ENCODE measurements at places on chromosomes 6 and 20.

- no peak for DNase-seq
Measured at GRCh38 chr20:20711413-20711812, 1.0 kb downstream of the RALGAPA2 start.

DNA sequence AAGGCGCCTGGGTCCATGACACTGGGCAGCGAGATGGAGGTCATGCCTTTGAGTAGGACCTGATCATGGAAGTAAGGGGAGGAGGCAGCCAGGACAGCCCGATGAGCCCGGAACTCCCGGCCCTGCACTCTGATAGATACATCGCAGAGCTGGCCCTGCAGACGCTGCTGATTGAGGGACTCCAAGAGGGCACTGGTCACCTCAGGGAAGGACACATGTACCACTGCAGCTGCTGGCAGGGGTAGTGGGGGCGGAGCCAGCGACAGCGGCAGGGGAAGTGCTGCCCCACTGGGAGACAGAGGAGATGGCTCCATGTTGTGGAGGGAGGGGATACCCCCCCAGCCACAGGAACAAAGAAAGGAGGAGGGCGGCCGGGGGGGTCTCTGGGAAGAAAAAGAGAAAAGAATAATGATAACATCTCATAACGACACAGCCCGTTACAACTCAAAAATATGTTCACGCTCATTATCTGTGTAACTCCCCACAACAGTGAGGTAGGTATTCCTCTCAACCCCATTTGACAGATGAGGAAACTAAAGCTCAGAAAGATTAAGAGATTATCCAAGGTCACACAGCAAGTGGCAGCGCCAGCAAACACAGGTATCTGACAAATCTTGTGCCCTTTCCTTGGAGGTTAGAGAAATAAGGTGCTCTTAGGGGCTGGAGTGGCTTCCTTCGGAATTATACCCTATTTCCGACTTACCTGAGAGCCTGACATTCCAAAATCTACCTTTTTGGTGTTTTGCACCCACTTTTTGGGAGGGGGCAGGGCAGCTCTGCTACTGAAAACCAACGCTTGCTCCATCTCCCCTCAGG is 733 bp downstream of the ZBTB22 start:
- no peak for DNase-seq

GRCh38 chr6:74557236-74557635 is 648.6 kb downstream of the COL12A1 start:
- DNase-seq, result peak; percentile 21

GRCh38 chr6:88339761-88340160 is 173.6 kb upstream of the CNR1 start:
- peak; percentile 23 for DNase-seq

DNA sequence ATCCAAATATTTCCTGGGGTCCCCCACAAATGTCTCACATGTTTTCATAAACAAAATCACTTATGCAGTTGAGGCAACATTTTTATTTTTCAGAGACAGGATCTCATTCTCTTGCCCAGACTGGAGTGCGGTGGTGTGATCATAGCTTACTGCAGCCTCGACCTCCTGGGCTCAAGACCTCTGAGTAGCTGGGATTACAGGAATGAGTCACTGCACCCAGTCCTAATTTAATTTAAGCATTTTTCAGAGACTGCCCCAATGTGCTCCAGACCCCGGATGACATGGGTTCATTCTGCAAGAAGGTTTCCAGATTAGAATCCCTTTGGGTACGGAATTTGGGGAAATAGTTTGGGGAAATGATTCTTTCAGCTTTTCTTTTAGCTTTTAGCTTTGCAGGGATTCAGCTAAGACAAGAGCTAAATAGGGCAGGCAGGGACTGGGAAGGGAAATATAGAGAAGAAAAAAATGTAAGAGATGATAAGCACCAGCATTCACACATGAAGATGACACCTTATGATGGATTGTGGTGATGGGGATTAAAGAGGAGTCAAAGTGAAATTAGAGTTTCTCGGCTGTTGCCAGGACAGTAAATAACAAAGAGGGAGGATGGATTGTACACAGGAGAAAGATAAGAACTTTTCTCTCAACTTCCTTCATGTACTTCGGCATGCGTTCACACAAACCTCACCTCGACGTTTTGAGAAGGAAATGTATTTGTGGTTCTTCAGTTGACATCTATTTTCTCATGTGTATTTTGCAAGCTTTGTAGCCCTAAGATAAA is 169.4 kb upstream of the TAB2 start:
- DNase-seq, result no peak

DNA sequence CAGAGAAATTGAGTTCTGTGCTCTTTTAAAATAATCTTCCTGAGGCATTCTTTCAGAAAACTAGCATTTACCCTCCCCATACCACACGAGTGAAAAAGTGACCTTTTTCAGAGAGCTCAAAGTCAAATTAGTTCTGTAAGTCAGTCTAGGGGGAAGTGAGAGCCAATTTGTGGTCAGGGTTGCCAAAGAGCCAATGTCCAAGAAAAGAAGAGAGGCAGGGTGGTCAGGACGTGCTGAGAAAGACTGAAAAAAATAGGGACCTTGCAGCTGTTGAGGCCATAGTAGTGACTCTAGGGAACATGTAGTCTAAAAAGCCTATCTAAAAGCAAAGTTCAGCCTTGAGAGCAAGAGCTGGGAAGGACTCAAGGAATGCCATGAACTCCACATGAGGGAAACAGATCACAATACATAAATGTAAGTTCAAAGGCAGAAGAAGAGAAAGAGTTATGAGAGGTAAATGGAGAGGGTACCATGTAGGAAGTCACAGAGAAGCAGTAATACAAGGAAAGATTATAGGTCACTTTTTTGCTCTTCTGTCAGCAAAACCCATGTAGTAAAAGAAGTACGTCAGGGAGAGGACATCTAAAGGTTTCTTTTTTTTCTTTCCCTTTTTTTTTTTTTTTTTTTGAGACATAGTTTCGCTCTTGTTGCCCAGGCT is 565.1 kb upstream of the FLRT3 start:
- DNase-seq, result no peak

DNA sequence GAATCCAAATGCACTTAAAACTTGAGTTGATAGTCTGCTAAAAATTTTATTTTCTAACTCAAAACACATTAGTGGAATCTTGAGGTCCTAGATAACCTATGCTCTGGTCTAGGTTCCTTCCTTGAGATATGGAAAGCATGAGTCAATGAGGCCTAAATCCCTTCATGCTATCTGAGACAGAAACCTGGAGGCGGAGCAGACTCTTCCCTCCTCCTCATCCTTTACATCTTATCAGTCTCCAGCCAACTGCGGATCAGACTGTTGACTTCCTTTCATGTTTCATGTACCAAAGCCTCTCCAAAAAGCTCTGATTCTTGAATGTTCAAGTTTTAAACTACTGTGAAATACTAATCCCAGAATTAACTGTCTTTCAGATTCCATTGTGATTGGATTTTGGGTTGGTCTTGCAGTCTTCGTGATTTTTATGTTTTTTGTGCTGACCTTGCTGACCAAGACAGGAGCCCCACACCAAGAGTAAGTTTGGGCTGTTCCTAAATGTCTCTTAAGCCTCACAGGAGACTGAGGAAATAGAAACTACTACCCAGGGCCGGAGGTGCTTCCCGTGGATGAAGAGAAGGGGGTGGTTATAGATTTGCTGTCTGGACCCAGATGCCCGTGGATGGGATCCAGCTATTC is 29.1 kb downstream of the MRAP2 start:
- DNase-seq, result no peak

DNA sequence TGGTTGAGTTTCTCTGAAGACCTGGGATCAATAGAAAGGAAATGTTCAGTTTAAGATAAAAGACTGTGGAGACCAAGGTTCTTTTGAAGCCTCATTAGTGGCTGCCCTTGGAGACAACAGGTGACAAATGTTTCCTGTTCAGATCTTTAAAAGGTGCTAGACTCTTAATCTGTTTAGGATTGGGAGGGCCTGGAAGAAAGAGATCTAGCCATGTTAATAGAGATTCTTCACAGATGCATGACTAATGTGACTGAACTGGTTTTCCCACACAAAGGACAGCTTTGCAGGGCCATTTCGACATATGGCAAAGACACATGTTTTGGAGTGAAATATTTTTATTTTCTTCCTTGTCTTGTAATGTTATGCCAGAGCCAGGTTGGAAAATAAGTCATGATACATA is 82.2 kb downstream of the WDR27 start:
- DNase-seq, result peak; percentile 35

DNA sequence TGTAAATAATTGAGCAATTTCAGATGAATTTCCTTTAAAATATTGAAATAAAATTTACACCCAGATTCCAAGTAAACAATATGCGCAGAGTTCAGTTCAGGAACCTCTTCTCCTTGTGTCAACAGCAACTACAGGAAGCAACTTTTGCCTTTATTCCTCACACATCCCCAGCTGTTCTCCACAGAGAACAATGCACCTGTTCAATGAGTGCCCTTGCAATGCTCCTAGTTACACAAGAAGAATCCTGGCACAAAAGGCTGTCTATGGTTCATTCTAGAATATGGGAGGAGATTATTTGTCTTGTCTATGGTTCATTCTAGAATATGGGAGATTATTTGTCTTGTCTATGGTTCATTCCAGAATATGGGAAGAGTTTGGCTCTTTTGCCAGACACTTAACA is 454.9 kb downstream of the BTBD3 start:
- DNase-seq, result no peak

GRCh38 chr6:156425359-156426020 is 351.7 kb upstream of the ARID1B start:
- peak; percentile 93 for DNase-seq

GRCh38 chr6:142845143-142845571 is 99.8 kb downstream of the HIVEP2 start:
- DNase-seq, result peak; percentile 40

- peak; percentile 82 for DNase-seq
Measured at GRCh38 chr6:44831002-44831610, 443.6 kb downstream of the CDC5L start.

DNA sequence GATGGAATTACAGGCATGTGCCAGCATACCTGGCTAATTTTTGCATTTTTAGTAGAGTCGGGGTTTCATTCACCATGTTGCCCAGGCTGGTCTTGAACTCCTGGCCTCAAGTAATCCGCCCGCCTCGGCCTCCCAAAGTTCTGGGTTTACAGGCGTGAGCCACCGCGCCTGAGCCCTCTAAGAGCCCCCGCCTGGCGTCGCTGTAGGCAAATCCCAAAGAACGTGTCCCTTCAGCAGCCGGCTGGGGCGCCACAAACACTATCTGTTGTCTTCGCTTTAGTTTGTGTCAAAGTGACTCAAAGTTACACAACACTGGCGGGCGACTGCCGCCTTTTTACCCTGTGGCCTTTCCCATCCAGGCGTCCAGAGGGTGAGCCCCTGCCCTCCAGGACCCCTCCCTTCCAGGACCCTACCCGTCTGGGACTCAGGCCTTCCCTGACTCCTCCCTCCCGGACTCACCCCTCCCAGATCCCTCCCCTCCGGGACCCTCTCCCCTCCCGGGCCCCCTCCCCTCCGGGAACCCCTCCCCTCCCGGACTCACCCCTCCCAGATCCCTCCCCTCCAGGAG is 940 bp upstream of the ADRM1 start:
- DNase-seq, result peak; percentile 81
